ENCODE measurements at places on chromosomes 13 and 19.

DNA sequence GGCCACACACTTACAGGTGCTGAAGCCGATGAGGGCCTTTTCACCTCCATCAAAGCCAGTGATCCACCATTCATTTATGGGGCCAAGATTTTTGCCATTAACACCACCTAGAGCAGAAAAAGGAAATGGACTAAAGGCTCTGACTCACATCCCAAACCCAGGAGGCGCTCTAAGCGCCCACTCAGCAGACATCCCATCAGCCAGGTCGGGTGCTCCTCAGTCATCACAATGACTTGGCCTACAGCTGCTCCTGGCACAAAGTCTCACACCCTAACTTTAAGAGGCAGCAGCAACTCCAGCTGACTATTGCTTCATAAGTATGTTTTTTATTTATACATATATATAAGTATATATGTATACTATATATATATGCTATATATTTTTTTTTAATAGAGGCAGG lies 36.1 kb upstream of the EIF3G start:
- DNase-seq, result no peak

GRCh38 chr19:42131149-42132029 lies 857 bp downstream of the POU2F2 start:
- DNase-seq, result no peak

DNA sequence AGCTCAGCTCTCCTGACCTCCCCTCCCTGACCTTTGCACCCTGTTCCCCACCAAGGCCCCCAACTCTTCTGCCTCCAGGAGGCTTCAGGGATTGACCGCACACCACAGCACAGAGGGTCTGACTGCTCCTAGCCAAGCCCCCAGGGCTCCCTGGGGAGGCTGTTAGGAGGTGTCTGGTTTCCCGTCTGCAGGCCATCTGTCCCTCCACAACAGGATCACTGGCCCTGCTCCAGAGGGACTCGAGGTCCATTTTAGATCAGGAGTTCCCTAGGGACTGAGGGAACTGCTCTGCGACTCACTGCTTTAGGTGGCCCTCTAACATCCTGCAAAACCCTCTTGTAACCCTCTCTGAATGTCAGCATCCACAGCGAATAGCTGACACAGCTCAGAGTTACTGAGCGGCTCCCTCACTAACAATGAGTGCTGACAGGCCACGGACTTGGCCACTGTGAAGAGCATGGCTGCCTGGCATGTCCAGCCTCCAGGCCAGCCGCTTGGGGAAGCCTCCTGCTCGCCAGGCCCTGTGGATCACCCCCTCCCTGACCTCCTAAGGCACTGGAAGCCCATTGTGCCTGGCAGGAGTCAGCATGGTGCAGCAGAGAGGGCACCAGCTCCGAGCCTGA lies 17.7 kb downstream of the GRIK5 start:
- no peak for DNase-seq

- no peak for DNase-seq
Measured at GRCh38 chr19:12774588-12775555, at the start of gene HOOK2. TSS of gene HOOK2 (minus strand) at chr19:12775552. CDS start at chr19:12775449, 103 bp downstream.

GRCh38 chr19:51749979-51750378 lies 1.7 kb downstream of the FPR1 start:
- DNase-seq, result no peak

Data from activated gamma-delta T cell treated with anti-CD3 and anti-CD28 coated beads, Interleukin-2, amount 50 U/mL, for 16 hours (primary cell).